ENCODE measurements at places on chromosomes 5 and 9.

DNA sequence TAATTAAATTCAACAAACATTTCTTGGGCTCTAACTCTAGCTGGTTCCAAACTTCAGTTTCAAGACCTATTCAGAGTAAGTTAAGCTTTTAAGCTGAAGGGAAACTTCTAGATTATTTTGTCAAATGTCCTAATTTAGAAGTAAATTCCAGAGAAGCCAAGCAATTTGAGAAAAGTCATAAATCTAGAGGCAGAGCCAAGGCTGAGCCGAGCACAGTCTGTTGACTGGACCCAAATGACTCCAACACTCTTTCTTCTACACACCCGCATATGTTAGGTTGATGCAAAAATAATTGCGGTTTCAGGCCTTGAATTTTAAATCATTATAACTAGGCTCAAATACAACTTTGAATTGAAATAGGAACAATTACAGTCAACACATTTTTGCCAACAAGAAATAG is 319.7 kb downstream of the NFIB start:
- H3K4me1 ChIP-seq, result no peaks in the 10 kb centered on the region
- H3K27me3 ChIP-seq, result no peaks in the 10 kb centered on the region
- no peak overlapping the region for H3K4me3 ChIP-seq
- DNase-seq, result no peak
- no peaks in the 10 kb centered on the region for H3K36me3 ChIP-seq

DNA sequence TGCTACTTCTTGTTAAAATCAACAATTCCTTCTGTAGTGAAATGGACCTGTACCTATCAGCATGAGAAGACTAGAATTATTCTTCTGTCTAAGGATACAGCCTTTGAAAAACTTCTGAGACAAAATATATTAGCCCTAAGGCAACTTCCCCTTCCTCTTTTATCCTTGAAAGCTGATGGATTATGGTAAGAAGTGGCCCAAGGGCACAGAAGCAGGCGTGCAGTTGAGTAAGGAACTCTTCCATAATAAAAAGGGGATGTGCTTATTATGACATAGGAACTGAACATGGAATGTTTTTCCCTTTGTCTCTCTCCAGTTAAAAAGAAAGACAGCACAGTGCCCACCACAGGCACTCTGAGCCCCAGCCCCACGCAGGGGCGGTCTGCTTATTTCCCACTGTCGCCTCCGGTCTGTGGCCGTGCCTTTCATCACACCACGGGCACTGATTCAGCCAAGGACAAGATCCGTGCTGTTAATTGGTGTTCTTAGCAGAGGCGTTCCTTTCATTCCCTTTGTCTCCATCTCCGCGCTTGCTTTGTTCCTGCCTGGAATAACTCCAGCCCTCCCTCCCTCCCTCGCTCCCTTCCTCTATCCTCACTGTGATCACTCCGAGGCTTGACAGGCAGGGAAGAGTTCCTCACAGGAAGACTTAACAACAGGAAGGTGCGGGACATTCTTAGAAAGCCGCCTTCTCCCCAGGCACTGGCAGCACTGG is 135.9 kb upstream of the OTULINL start:
- H3K27me3 ChIP-seq, result no peaks in the 10 kb centered on the region
- no peak overlapping the region for H3K27ac ChIP-seq
- peaks cover 6% of the 10 kb centered on the region for H3K36me3 ChIP-seq
- no peak for DNase-seq

- no peaks in the 10 kb centered on the region for H3K4me1 ChIP-seq
- no peak overlapping the region for H3K4me3 ChIP-seq
- H3K27ac ChIP-seq, result no peak overlapping the region
- no peak for DNase-seq
Measured at GRCh38 chr5:7398596-7399280, 2.8 kb downstream of the ADCY2 start.

DNA sequence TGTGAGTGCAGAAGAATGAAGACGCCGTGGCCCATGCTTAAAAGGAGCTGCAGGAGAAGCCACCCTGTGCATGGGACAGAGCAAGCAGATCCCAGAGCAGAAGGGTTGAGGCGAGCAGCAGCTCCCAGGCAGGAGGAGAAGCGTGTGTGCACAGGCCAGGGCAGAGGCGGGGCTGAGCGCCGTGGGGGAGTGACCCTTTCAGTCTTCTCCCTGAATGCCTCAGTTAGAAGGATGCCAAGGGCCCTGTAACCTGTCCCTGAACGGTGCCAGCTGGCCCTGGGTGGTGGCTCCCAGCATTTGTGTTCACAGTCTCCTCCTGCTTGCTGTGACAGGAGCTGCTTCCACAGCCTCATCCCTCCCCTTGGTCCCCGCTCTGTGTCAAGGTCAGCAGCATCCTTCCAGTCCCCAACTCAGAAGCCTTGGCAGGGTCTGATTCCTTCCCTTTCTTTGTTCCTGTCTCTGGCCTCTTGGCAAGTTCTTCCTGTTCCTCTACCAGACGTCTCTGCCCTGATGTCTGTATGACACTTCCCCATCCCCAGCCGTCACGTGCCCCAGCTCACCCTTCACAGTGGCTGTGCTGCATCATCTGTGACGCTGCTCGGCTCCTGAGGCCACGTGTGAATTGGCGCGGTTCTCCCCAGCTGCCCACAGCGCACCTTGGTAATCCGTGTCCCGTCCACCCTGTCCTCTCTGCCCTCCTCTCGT is 5.2 kb downstream of the EXOC3 start:
- peaks cover 40% of the 10 kb centered on the region for H3K36me3 ChIP-seq
- no peak overlapping the region for H3K4me3 ChIP-seq
- no peaks in the 10 kb centered on the region for H3K4me1 ChIP-seq
- no peaks in the 10 kb centered on the region for H3K27me3 ChIP-seq
- no peak for DNase-seq

DNA sequence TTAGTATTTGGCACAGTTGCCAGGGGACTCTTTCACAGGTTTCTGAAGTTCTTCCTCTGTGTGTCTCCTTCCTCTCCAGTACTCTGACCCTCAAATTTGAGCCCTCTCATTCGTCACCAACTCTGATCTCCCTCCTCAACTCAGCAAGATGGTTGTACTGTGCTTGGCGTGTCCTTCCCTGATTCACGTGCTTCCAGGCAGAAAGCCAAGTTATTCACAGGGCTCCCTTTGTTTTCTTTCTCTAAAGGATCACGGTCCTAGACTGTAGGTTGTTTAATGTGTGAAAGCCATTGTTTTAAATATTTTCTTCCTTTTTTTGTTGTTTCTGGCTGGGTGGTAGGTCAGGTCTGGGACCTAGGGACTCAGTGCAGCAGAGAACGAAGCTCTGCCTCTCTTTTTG is 142.9 kb downstream of the DMAC1 start:
- no peak for DNase-seq
- H3K27ac ChIP-seq, result no peak overlapping the region
- H3K36me3 ChIP-seq, result no peaks in the 10 kb centered on the region
- no peaks in the 10 kb centered on the region for H3K4me1 ChIP-seq
- H3K4me3 ChIP-seq, result no peak overlapping the region

GRCh38 chr5:119398727-119399466 is 43.1 kb downstream of the TNFAIP8 start:
- H3K36me3 ChIP-seq, result no peaks in the 10 kb centered on the region
- H3K4me3 ChIP-seq, result no peak overlapping the region

Measured in GM12878 (cell line).